Nephron progenitor cell (in vitro differentiated cells): ENCODE measurements at places on chromosomes 2 and 18.

DNA sequence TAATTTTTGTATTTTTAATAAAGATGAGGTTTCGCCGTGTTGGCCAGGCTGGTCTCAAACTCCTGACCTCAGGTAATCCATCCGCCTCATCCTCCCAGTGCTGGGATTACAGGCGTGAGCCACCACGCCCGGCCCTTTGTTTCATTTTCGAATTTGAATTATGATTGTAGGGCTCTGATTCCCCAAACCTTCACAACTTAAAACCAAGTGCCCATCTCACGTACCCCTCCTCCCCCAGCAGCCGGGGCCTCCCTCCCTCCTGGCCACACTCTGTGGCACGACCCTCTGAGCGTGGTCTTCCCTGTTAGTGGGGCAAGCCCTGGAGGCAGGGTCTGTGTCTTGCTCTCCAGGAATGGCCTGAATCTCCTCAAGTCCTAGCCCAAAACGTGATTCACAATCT is 166.5 kb downstream of the ASB1 start:
- no peak for DNase-seq
- H3K4me3 ChIP-seq: no peak overlapping the region
- peaks cover 6% of the 10 kb centered on the region for H3K27me3 ChIP-seq
- H3K4me1 ChIP-seq: peaks cover 27% of the 10 kb centered on the region
- H3K36me3 ChIP-seq: no peaks in the 10 kb centered on the region

GRCh38 chr2:28248511-28248910 is 144.1 kb upstream of the FOSL2 start:
- H3K4me3 ChIP-seq: no peak overlapping the region
- no peaks in the 10 kb centered on the region for H3K36me3 ChIP-seq
- DNase-seq: no peak
- H3K4me1 ChIP-seq: peaks cover 37% of the 10 kb centered on the region
- H3K27ac ChIP-seq: peak overlapping the region; percentile 70

DNA sequence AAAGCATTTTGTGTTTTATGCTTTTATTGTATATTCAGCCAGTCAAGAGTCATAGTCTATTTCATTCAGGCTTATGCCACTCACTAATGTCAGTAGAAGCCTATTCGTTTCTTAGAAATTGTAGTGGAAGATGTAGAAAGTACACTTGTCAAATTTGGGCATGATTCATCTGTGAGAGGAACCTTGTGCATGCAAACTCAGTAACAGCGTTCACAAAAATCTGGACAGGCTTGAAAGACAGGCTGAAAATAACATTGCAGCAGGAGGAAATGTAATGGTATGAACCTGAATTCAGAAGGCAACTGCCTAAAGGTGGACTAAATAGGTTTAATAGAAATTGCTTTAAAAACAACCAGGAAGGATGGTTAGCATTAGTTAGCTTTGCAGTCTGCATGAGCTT is 213.5 kb downstream of the CMPK2 start:
- no peak overlapping the region for H3K4me3 ChIP-seq
- DNase-seq: no peak
- H3K27ac ChIP-seq: no peak overlapping the region
- peaks cover 20% of the 10 kb centered on the region for H3K4me1 ChIP-seq
- H3K27me3 ChIP-seq: no peaks in the 10 kb centered on the region

DNA sequence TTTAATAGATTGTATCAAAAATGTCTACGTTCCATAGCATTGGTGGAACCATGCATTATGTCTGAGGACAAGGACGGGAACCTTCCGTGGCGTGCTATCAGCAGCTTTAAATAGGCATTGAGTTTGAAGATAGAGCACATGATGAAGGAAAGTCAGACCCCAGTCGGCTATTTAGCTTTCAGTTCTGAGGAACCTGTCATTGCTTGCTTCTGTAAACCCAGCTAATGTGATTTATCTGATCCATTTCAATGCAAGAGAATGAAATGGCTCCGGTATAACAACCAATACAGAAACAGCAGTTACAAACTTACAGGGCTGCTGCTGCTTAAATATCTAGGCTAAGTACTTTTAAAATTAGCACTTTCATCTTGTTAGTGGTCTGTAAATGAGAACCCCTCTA is 503.3 kb downstream of the RNF144A start:
- no peak overlapping the region for H3K27ac ChIP-seq
- H3K4me1 ChIP-seq: no peaks in the 10 kb centered on the region

- peaks cover 57% of the 10 kb centered on the region for H3K4me1 ChIP-seq
- DNase-seq: no peak
- peaks cover 17% of the 10 kb centered on the region for H3K27me3 ChIP-seq
Measured at GRCh38 chr2:219687272-219687671, 59.8 kb downstream of the SLC4A3 start.

- no peaks in the 10 kb centered on the region for H3K36me3 ChIP-seq
- peaks cover 10% of the 10 kb centered on the region for H3K4me1 ChIP-seq
- H3K27me3 ChIP-seq: no peaks in the 10 kb centered on the region
- no peak overlapping the region for H3K4me3 ChIP-seq
Measured at GRCh38 chr2:114810092-114810491, 367.7 kb downstream of the DPP10 start.

DNA sequence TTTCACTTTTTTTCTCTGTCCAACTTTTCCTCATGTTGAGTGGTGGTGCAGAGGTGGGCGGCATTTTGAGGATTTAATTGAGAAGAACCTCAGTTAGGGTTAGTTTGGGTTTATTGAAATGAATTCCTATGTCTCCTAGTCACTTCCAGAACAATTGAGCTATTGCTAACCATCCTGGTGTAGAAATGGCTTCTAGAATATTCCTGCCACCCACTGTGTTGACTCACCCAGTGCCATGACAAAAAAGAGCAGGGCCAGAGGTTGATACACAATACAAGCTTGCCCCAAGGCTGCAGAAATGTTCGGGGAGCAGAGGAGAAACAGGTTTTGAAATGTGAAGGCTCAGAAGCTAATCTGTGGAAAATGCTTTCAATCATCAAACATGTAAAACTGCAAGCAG is 167.1 kb upstream of the TRIB2 start:
- no peak overlapping the region for H3K4me3 ChIP-seq
- H3K27me3 ChIP-seq: peaks cover 2% of the 10 kb centered on the region
- peaks cover 26% of the 10 kb centered on the region for H3K4me1 ChIP-seq
- H3K27ac ChIP-seq: no peak overlapping the region
- H3K36me3 ChIP-seq: no peaks in the 10 kb centered on the region

DNA sequence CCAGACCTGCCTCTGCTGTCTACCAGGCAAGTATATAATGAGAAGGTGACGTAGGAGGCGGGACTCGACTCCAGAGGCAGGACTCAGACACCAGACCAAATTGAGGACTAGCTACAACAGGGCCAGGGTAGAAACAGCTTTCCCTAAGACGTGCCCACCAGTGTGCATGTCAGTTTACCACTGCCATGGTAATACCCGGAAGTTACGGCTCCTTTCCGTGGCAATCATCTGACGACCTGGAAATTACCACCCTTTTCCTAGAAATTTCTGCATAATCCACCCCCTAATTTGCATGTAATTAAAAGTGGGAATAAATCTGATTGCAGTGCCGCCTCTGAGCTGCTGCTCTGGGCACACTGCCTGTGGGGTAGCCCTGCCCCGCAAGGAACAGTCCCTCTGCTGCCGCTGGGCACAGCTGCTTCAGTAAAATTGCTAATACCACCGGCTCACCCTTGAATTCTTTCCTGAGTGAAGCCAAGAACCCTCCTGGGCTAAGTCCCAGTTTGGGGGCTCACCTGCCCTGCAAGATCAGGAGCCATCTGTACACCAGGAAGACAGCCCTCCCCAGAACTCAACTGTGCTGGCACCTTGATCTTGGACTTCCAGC is 59.1 kb downstream of the ODC1 start:
- DNase-seq: no peak
- H3K4me3 ChIP-seq: no peak overlapping the region
- no peak overlapping the region for H3K27ac ChIP-seq

DNA sequence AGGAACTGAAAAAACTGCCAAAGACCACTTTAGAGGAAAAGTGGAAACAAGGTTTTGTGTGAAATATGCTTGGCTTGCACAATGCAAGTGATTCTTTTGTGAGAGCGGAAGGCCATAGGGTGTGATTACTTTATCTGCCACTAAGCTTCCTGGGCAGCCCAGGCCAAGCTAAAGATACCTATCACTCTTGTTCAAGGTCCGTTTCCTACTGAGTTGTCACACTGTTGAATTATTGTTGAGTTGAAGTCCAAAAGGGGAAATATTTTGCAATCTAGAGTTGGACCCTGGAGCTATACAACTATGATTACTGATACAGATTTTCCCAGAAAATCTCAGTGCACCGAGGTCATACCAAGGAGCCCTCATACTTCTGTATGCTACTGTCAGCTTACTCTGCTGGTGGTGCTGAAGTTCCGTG is 72.7 kb upstream of the CTAGE1 start:
- peaks cover 28% of the 10 kb centered on the region for H3K4me1 ChIP-seq
- H3K27ac ChIP-seq: no peak overlapping the region
- peaks cover 5% of the 10 kb centered on the region for H3K27me3 ChIP-seq
- no peak overlapping the region for H3K4me3 ChIP-seq
- no peaks in the 10 kb centered on the region for H3K36me3 ChIP-seq

- no peaks in the 10 kb centered on the region for H3K36me3 ChIP-seq
- H3K27me3 ChIP-seq: no peaks in the 10 kb centered on the region
- H3K4me3 ChIP-seq: no peak overlapping the region
- peaks cover 19% of the 10 kb centered on the region for H3K4me1 ChIP-seq
Measured at GRCh38 chr2:168345601-168346000, 98.2 kb upstream of the STK39 start.

GRCh38 chr2:62586981-62587380 is 81.0 kb upstream of the TMEM17 start:
- H3K36me3 ChIP-seq: no peaks in the 10 kb centered on the region
- H3K4me3 ChIP-seq: no peak overlapping the region
- no peak for DNase-seq
- peaks cover 4% of the 10 kb centered on the region for H3K27me3 ChIP-seq
- no peaks in the 10 kb centered on the region for H3K4me1 ChIP-seq

- peaks cover 40% of the 10 kb centered on the region for H3K27me3 ChIP-seq
- no peaks in the 10 kb centered on the region for H3K36me3 ChIP-seq
- DNase-seq: no peak
- no peak overlapping the region for H3K4me3 ChIP-seq
- H3K27ac ChIP-seq: no peak overlapping the region
- H3K4me1 ChIP-seq: peaks cover 15% of the 10 kb centered on the region
Measured at GRCh38 chr2:120419073-120419472, 73.1 kb downstream of the INHBB start.

- H3K4me1 ChIP-seq: peaks cover 83% of the 10 kb centered on the region
- H3K27ac ChIP-seq: peak overlapping the region; percentile 72
- H3K27me3 ChIP-seq: no peaks in the 10 kb centered on the region
- peak; percentile 53 for DNase-seq
Measured at GRCh38 chr18:55097456-55098170, 138.4 kb upstream of the CCDC68 start.

DNA sequence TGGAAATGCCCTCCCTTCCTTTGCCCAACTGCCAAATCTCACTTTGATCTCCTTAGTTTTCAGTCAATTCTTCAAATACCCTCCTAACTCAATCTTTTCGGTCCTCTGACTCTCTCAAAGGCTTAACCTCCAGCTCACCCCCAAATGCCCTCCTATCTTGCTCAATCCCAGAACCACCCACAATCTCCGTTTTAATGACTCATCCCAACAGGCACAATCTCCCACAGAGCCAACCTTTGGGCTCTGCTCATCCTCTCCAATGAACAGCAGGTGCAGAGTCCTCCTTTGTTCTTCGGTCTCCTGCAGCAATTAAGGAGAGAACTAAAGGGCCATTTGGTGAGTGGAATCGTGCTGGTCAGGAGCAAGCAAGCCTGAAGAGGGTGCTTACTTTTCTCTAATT is 366.1 kb upstream of the CRIM1 start:
- H3K27ac ChIP-seq: no peak overlapping the region
- no peaks in the 10 kb centered on the region for H3K27me3 ChIP-seq
- H3K4me3 ChIP-seq: no peak overlapping the region
- peaks cover 3% of the 10 kb centered on the region for H3K36me3 ChIP-seq

DNA sequence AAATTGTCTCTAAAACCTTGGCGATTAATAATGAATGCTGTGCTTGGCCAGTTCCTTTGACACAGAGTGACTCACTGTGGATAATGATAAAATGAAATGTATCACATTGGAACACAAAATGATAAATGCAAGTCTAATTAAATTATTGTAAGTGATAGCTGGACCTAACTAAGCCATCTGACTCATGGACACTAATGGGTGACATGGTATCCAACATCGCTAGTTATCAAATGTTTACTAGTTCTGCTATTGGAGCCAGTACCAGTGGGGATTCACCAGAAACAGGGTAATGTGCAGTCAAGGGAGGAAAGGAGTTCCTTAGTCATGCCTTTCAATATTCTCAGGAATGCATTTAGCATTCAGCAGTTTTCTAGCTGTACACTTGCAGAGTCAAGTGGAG is 736.3 kb upstream of the ACVR2A start:
- H3K4me1 ChIP-seq: no peaks in the 10 kb centered on the region
- no peak overlapping the region for H3K4me3 ChIP-seq
- peaks cover 4% of the 10 kb centered on the region for H3K27me3 ChIP-seq
- H3K36me3 ChIP-seq: no peaks in the 10 kb centered on the region

- H3K27ac ChIP-seq: no peak overlapping the region
- H3K27me3 ChIP-seq: peaks cover 13% of the 10 kb centered on the region
- H3K4me3 ChIP-seq: peak overlapping the region; percentile 17
- H3K36me3 ChIP-seq: no peaks in the 10 kb centered on the region
Measured at GRCh38 chr2:176652300-176653182, 383.3 kb downstream of the MTX2 start.

DNA sequence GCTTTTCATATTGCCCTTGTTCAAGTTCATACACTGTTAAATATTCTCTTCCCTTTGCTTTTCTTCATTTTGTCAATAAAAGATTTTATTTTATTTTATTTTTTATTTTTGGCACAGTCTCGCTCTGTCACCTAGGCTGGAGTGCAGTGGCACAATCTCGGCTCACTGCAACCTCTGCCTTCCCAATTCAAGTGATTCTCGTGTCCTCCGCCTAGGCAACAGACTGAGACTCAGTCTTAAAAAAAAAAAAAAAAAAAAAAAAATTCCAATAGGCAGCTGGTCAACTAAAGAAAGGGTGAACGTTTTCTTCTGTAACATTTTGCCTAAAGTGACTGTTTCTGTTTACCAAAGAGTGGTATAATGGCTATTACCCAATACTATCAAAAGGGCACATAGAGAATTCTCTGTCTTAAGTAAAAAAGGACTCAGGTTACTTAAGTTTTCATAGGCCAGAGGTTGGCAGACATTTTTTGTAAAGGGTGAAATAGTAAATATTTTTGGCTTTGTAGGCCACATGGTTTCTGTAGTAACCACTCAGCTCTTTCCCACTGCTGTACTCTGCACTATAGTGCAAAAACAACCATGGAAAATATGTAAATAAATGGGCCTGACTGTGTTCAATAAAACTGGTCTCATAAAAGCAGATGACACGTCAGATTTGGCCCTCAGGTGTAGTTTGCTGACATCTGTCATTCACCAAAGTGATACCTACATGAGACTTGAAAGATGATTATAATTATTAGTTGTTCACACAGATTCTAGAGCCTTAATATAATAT is 113.4 kb downstream of the MIB1 start:
- no peaks in the 10 kb centered on the region for H3K27me3 ChIP-seq
- H3K4me3 ChIP-seq: no peak overlapping the region
- H3K36me3 ChIP-seq: peaks cover 41% of the 10 kb centered on the region

DNA sequence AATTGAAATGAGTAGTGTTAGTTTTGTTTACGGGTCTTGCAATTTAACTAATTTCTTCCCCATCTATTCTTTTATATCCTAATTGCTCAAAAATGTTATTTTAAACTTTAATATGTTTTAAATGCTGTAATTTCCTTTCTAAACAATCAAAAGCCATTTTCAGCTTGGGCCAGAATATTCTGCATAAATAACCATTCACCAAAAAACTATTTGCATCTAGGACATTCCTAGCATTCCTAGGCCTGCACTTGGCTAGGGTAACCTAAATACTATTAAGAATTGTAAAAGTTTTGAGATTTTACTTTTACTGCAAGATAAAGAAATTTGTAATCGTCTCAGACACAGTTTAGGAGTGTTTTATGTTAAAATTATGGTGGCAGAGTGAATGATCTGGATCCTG is 7.8 kb upstream of the ETAA1 start:
- H3K27ac ChIP-seq: no peak overlapping the region
- H3K27me3 ChIP-seq: peaks cover 3% of the 10 kb centered on the region
- H3K4me3 ChIP-seq: no peak overlapping the region
- peaks cover 2% of the 10 kb centered on the region for H3K36me3 ChIP-seq
- no peaks in the 10 kb centered on the region for H3K4me1 ChIP-seq
- DNase-seq: no peak
